Inflammatory macrophage treated with lipopolysaccharide for 1 hour (primary cell): ENCODE measurements at places on chromosomes 5 and 9.

GRCh38 chr9:4838189-4838546 lies 45.4 kb downstream of the RCL1 start:
- DNase-seq = no peak

DNA sequence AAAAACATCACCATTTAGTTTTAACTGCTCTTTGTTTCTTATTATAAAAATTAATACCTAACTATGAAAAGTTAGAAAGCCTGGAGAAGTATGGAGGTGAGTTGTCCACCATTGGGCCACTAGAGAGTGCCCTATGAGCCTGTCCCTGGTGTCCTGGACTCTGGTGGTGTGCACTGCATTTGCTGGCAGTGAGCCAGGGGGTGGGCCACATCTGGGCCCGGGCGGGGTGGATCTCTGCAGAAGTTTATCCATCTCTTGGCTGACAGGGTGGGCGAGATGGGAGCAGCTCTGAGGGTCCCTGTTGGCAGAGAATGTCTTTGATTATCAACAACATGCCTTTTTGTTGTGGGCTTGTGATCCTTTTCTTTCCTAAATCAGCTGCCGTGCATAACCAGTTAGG lies 8.2 kb downstream of the TENT4A start:
- no peak for DNase-seq

DNA sequence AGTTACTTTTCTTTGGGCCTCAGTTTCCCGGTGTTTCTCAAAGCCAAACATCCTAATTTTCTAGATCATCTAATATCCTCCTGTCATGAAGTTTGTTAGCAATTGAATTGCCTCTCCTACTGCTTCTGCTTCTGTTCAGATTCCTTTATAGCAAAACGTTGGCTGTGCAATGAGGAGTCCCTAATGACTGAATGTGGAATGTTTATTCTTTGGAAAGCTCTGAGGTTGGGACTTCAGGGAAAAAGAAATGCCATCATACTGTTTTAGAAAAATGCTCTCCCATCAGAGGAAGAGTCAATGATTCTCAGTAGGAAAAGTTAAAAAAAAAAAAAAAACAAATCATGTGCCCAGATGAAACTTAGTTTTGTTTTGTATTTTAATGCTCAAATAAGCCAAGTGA lies 268.7 kb upstream of the PAPPA start:
- no peak for DNase-seq

DNA sequence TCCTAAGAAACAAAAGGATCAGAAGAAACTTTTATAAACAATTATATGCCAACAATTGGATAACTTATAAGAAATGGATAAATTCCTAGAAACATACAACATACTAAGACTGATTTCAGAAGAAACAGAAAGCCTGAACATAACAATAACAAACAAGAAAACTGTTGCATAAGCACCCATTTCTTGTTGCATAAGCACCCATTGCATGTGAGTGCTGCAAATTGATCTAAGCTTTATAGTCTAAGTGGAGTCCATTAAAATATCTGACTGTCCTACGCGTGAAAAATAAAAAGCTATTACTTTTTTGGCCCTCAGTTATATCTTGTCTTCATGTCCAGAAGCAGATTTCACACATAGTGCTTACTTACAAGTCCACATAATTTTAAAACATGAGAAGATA lies 19.3 kb downstream of the TYRP1 start:
- DNase-seq = no peak

GRCh38 chr5:158272409-158272808 lies 413.5 kb upstream of the CLINT1 start:
- no peak for DNase-seq

DNA sequence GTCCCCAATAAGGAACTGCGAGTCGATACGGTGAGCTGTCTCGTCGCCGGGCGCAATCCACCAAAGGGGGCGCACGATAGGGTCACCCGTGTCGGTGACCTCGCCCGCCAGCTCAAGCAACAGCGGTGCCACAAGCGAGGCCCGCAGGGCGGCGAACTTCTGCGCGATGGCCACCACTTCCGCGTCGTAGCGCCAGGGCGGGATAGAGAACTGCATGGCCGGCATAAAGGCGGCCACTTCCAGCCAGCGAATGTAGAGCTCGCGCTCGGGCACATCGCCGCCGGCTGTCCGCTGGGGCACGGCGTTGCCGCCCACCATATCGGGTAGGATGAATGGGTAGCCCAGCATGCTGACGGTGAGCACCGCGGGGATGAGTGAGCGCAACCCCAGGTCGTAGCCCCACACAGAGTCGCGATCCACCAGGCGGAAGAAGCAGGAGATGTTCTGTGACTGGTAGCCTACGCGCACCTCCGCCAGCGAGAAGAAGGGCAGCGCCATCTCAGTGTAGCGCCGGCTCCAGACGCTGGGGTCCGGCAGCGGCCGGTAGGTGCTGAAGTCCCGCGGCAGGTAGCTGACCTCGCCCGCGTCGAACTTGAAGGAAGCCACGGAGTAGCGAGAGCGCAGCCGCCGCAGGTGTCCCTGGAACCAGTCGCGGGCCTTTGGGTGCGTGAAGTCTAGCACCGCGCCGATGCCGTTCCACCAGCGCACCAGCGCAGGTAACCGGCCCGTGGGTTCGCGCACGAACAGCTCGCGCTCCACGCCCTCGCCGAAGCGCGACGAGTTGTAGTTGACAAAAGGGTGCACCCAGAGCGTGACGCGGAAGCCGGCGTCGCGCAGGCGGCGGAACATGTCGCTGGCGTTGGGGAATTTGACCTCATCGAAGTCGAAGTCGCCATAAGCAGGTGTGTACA lies 5.5 kb downstream of the MYORG start:
- DNase-seq = no peak

GRCh38 chr5:76542887-76543690 lies 80.1 kb downstream of the F2RL2 start:
- peak; percentile 85 for DNase-seq

GRCh38 chr5:172421020-172421419 lies 33.3 kb downstream of the SH3PXD2B start:
- no peak for DNase-seq

DNA sequence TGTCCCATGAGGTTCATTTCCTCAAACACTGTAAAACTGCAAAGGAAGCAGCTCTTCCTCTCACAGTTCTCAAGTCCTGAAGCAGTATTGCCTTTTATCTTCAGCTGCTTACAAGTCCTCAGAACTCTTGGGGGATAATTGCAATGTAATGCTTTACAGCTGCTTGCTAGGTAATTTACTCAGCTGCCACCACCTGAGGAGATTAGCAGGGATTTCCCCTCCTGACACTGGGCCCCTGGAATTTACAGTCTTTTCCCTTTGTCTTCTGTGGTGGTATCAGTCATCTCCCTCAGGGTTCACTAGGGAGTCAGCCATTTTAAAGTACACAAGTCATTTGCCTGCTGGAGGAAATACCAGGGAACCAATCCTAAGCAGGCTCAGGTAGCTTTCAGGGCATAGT lies 754.3 kb upstream of the GRAMD2B start:
- DNase-seq = no peak

- DNase-seq = no peak
Measured at GRCh38 chr9:89505911-89506310, 8.0 kb upstream of the SEMA4D start.

DNA sequence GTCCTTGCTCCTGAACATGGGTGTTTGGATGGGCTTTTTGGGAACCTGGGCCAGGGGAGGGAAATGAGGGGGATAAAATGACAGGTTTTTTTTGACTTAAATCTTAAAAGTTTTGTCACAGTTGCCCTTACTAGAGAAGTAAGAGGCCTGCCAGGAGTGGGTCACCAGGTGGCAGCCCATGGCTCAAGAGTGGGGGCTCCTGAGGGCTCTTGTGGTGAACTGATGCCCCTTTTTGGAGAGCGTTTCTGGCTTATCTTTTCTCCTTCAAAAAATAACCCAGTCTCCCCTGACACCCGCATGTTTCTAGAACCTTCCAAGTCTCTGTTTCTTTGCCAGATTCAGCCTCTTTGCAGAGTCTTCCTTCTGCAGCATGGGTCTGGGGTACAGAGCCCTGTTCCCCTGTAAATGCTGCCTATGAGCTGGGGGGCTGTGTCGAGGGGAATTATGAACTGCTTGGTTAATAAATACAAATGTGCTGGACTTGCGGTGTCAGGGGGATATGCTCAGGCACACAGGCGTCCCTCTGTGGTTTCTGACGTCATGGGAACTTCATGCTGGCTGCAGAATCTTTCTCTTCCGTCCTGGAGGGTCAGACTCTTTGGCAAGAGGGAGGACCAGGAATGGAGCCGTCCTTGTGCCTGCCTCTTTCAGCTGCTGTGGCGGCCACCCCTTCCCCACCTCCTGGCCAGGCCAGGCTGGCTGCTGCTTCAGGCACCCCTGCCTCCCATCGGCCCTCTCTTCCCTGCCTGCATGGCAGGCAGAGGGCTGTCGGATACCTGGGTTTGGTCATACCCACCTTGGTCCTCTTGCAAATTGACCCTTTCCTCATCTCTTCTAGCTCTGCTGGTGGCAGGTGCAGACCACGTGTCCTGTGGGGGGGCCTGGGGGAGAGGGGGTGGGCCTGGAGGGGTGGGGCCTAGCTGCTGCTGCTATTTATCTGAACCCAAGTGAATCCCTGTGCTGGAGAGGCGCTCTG lies 30.1 kb downstream of the PTPA start:
- peak; percentile 64 for DNase-seq

DNA sequence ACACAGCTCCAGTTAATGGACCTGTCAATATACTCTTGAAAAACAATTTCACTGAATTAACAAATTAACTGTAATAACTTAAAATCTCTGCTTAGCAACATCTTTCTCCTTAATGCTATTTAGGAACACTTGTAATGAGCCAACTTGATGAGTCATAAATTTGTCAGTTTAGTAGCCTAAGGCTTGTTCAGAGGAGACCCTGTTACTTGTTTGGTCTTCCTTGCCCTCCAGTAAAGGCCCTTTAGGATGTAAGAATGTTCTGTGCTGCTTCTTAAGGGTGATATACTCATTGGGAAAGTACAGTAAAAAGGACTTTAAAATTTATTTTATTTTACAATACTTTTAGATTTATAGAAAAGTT lies 11.4 kb upstream of the MATR3 start:
- no peak for DNase-seq

GRCh38 chr5:6593148-6594016 lies 39.5 kb downstream of the NSUN2 start:
- no peak for DNase-seq

GRCh38 chr5:178326374-178326715 lies 93.7 kb upstream of the PHYKPL start:
- no peak for DNase-seq

DNA sequence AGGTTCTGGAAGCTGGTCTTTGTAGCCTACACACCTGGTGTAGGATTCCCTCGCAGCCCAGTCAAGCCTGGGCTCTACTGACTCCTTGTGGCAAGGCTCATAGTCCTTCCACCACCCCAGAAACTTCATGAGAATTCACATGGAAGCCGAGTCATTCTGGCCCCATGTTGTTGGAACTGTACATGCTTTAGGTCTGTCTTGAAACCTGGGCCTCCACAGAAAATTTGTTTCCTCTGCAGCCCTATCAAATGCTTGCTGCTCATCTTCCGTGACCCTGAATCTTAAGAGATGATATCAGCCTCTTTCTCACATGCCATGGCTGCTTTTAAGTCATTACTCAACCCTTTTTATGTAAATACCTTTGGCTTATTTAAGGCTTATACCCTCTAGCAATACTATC lies 113.4 kb upstream of the GRHPR start:
- DNase-seq = no peak

DNA sequence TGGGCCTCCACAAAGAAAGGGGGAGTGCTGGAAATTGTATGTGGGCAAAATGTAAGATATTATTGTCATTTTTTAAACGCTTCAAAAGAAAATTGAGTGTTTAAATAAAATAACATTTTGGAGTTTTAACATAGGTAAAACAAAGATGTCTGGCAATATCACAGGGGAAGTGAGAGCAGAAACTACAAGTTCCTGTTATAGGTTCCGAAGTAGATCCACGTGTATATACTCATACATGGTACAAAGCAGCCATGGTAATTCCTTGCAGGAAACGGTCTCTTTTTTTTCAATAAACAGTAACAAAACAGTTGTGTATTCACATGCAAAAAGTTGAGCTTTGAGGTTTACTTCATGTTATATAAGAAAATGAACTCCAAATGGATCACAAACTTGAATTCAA lies 78.4 kb downstream of the MTRR start:
- no peak for DNase-seq

DNA sequence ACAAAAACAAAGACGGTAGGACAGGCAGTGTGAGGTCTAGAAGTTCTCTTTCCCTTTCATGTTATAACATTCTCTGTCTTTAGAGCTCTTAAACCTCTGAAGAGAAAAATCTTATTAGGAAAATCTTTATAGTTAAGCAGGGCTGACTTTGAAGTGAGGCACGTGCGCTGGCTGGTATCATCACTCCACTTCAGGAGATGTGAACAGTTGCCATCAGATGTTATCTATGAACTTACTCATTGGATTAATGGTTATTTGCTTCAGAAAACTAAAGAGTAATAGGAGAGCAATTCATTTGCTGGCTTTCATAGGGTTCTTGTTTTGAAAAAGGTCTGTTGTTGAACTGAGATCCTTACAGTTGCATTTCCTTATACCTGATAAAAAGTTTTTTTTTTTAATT lies 25.7 kb downstream of the LRRTM2 start:
- no peak for DNase-seq

DNA sequence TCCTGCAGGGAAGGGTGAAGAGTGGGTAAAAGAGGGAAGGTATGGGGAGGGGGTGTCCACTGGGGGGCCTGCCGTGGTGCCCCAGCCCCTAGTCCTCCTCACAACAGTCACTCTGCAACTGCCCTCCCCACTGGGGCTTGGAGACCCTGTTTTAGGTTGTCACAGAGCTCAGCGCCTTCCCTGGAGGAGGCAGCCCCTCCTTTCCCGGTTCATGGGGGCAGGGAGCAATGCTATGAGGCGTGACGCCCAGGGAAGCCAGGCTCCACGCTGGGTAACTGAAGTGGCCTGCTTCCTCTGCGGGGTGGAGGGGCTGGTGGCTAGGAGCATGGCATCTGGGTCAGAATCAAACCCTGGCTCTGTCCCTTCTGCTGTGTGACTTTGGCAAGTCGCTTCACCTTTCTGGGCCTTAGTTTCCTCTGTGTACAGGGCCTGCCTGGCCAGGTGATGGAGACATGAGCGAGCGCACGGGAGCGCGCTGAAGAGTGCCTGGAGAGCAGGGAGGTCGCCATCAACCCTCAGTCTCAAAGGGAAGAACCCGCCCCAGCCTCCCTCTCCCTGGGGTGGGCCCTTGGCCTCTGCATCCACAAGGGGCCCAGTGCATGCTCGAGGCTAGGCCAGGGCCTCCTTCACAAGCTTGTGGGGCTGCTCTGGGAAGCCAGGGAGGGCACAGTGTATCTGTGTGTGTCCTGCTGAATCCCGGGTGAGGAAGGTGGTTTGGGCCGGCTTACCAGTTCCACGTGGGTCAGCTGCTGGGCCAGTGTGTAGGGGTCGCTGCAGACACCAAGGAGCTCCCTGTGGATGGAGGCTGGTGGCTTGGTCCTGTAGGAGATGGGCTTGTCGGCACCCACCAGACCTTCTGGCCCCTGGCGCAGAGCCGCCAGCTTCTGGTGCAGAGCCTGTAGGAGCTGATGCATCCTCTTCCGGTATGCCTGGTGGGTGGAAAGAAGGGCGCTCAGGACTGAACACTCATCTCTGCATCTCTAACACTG lies 56.4 kb upstream of the RNF130 start:
- DNase-seq = no peak

GRCh38 chr9:85425153-85425611 lies 316.6 kb downstream of the AGTPBP1 start:
- peak; percentile 21 for DNase-seq

- no peak for DNase-seq
Measured at GRCh38 chr9:12808569-12808968, 33.7 kb downstream of the LURAP1L start.
